ENCODE measurements at places on chromosomes 3 and 15.

- no peak for DNase-seq
These were observed 8.3 kb upstream of the PRR20G start for GRCh38 chr3:127296166-127296565.

GRCh38 chr3:8555725-8556472 is 54.3 kb downstream of the LMCD1 start:
- DNase-seq = no peak

GRCh38 chr15:70281811-70282307 is 184.1 kb upstream of the TLE3 start:
- no peak for DNase-seq

DNA sequence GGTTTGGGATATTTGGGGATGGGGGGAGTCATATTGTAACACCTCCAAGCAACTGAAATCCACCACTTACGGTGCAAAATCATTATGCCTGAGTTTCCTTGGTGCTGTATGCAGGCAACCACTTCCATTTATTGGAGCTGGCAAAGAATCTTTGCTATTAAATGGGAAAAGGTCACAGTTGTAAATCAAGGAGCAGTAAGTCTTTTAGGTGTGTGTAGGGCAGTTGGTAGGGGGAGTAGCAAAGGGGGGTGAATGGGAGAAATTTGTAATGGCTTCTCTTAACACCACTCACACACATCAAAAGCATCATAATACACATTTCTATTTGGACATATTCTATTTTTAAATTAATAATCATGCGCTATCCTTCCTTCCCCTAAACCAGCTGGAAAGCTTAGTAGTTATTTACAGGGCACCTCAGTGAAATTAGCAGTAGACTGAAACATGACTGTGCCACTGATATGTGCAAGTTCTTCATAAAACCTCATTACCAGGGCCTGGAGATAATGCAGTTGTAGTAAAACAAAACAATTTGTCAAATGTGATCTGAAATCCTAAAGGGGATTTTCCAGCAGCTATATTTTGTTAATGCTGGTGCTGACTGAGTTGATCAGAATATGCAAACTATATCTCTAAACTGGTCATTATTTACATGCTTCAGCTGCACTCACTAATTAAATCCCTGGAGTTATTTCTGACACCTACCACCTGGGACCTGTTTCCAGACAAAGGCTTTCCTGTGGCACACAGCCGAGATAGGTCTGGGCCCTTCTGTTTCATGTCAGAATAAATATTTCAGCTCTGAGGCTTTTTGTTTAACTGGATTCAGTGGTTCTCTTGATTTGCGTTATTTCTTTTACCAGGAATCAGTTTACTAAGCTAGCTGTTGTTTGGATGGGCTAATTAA is 90.1 kb downstream of the B3GALNT1 start:
- DNase-seq = no peak

- DNase-seq = no peak
These were observed 612.7 kb downstream of the TBL1XR1 start for GRCh38 chr3:176584413-176585176.

DNA sequence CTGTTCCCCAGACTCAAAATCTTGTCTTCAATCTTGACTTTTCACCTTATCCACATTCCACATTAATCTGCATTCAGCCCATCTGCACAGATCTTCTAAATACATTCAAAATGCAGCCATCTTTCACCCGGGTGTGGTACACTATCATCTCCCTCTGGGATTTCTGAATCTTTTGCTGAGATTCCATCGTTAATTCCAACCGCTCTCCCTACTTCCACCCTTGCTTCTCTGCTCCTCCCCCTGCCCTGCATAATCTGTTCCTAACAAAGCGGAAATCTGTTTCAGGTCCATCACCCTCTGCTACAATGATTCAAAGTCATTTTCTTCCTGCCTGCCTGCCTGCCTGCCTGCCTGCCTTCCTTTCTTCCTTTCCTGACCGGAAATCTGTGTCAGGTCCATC is 7.9 kb upstream of the GOLGA8B start:
- no peak for DNase-seq

DNA sequence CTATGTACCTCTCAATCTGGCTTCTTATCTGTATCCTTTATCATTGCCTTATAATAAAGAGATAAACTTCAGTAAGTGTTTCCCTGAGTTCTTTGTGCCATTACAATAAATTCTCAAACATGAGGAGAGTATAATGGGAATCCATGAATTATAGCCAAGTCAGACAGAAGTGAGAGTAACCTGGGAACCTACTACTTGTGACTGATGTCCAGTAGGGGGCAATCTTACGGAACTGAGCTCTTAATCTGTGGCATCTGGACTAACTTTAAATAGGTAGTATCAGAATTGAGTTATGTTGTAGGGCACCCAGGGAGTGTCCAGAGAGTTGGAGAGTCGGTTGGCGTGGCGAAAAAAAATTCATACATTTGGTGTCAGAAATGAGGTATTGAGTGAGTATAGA is 542.6 kb downstream of the ZBBX start:
- DNase-seq = no peak

DNA sequence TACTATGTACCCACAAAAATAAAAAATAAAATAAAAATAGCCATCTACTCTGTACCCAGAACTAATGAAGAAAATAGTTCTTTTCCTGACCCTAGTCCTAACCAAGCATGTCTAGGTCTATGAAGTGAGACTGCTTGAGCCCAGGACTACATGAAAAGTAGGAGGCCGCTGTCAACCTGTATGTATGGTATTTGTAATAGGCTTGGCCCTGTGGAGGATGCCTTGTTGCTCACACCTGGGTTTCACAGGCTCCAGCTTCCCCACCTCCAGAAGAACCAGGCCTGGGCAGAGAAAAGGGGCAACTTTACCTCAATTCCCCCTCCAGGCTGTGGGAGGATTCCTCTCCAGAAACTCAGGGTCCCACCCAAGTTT is 6.8 kb upstream of the PKM start:
- no peak for DNase-seq

DNA sequence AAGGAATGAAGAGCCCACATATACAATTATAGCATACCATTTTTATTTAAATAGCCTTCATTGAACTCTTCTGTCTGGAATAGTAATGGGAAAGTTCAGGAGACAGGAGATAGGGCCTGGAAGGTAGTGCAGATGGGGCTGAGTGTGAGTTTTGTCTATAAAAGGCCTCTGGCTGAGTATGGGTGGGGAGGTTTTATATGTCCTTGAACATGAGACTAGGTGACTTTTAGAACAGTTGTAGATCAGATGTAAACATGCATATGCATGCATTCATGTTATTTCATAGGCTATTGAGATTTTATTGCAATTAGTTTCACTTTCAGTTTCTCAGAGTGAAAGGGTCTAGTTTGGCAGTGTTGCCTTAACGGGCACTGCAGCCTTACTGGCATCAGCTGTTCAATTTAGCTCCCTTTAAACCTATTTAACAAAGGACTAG is 27.1 kb downstream of the CGGBP1 start:
- DNase-seq = peak; percentile 20
